ENCODE measurements at places on chromosomes 2 and 18. TPM values are rescaled to one million over a fixed set of nuclear protein-coding genes. Genes with fewer than 3 reads are reported as not detected.

Gene ST8SIA3
- 53.5 TPM for total RNA-seq

Gene ATP6V1C2
- 0.23 TPM for total RNA-seq

Gene STARD6
- not detected for total RNA-seq

Gene SCTR
- 0.69 TPM for total RNA-seq

Gene NAT8
- not detected for total RNA-seq

Gene CHRND
- 0.23 TPM for total RNA-seq

Gene MC2R
- total RNA-seq, result not detected

Gene ADRA2B
- total RNA-seq, result 0.46 TPM

Gene ANKZF1
- 29.3 TPM for total RNA-seq

Gene TXNDC2
- total RNA-seq, result not detected

Gene NR4A2
- 2.5 TPM for total RNA-seq

Gene EXOC6B
- total RNA-seq, result 111 TPM

All from diencephalon (tissue), 1 donor.